ENCODE measurements at places on chromosomes 4 and X. TPM values are rescaled to one million over a fixed set of nuclear protein-coding genes. Genes with fewer than 3 reads are reported as not detected.

Gene DRD5
- not detected for total RNA-seq

Gene CTAG1B
- not detected for total RNA-seq

Gene MAGEA4
- not detected for total RNA-seq

Gene GLRA2
- not detected for total RNA-seq

Gene CXCL3
- not detected for total RNA-seq

Gene TCEAL2
- not detected for total RNA-seq

Gene SHISA3
- 6.3 TPM for total RNA-seq

Gene FAM47A
- total RNA-seq = not detected

Gene ADRA2C
- 0.11 TPM for total RNA-seq

Gene UGT2B7
- 0.77 TPM for total RNA-seq

Gene RAB9A
- 44.2 TPM for total RNA-seq

Gene EXOSC9
- 50.5 TPM for total RNA-seq

Gene FOXO4
- total RNA-seq = 8.1 TPM

GRCh38 chr4:133592106-133592505 is 443.0 kb downstream of the PCDH10 start:
- no peak for DNase-seq

DNA sequence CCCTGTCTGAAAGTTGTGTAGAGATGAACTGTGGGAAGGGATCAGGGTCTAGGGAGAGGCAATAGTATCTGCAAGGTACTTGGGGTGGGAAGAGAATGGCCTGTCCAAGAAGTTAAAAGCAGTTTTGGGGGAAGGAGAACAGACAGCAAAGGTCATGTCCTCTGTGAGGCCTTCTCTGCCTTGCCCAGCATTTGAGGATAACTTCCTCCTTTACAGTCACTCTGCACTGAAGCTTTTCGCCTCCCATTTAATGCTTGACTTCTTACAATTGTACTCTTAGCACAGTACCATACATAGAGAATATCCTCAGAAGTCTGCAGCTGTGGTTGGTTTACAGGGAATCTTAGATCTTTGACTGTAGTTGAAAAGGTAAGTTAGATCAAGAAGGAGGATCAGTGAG is 121.8 kb upstream of the AP1S2 start:
- no peak for DNase-seq

- DNase-seq = no peak
Measured at GRCh38 chrX:140948827-140949226, 53.6 kb upstream of the SPANXB1 start.

DNA sequence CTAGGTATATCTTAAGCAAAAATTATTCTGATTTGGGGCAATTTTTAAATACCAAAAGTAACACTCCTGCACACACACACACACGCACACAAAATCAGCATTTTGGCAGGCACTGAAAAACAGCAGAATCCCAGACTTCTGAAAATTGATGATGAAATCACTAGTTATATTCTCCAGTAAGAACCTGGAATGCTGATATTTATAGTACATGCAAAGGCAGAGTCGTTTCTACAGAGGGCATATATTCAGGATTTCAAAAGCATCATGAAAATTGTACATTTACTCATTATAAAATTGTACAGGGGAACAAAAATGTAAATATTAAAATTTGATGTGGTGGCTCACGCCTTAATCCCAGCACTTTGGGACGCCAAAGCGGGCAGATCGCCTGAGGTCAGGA is 352.5 kb upstream of the PITX2 start:
- no peak for DNase-seq

DNA sequence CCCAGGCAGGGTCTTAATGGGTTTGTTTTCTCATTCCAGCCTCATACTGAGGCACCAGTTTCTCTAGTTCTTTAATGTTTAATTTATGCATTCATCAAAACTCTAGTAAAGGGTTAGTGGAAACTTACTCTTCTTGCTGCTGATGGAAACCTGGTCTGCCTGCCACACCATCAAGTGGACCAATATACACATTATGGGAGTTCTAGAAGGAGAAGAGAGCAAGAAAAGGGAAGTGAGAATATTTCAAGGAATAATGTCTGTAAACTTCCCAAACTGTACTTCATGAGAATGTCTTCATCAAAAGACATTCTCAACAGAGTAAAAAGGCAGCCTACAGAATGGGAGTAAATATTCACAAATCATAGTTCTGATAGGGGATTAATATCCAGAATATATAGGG is 20.9 kb upstream of the DHX15 start:
- no peak for DNase-seq

- DNase-seq = no peak
Measured at GRCh38 chr4:181289198-181289597, 954.0 kb upstream of the TENM3 start.

- no peak for DNase-seq
Measured at GRCh38 chr4:74087481-74087880, 11.5 kb downstream of the CXCL2 start.

DNA sequence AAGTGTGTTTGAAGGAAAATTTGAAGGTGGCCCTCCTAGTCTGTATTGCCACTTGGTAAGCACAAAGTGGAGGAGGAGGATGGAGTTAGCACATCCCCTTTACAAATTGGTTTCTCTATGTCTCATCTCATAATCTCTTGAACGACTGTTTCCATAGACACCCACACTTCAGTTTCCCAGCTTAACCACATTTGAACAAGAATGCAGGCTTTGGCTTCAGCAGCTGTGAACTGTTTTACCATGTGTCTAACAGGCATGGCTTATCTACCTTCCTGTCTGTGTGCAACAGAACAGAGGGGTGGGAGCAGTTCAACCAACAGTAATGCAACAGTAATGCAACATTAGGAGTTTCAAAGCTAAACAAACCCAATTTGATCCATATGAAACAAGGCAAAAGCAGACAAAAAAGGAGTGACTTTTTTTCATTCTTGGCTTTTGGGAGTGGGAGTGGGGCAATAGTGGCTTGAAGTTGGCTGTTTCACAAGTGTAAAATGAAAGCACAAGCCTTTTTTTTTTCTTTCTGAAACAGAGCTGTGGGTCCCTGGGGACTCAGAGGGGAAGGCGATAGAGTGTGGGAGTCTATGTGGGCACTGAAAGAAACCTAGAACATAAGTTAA is 108.0 kb downstream of the ITM2A start:
- peak; percentile 99 for DNase-seq

- DNase-seq = peak; percentile 23
Measured at GRCh38 chr4:136651278-136651667, 881.0 kb downstream of the PCDH18 start.

GRCh38 chrX:149207518-149207917 is 297.6 kb downstream of the IDS start:
- DNase-seq = no peak

DNA sequence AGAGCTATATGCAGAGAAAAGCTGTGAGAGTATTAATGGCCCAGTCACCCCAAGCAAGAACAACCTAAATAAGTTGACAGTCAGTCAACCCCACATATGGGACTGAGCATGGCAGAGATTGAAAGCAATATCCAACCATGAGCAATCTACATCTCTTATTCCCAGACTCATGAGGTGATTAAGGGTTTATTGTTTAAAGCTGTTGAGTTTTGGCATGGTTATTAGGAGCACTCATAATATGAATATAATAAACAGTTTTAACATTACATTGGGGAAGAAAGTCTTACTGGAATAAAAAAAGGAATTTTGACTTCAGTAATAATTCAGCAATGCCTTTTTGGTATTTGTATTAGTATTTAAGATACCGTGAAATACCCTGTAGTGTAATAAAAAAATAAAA is 1627.4 kb downstream of the STIM2 start:
- no peak for DNase-seq

- DNase-seq = no peak
Measured at GRCh38 chr4:16055873-16056272, 27.9 kb downstream of the PROM1 start.

GRCh38 chr4:84146300-84146959 is 352.7 kb downstream of the NKX6-1 start:
- DNase-seq = peak; percentile 5

- no peak for DNase-seq
Measured at GRCh38 chr4:109248322-109248900, 54.0 kb downstream of the COL25A1 start.

GRCh38 chr4:8391071-8391470 is 49.5 kb downstream of the ACOX3 start:
- DNase-seq = no peak

GRCh38 chr4:22238742-22239141 is 277.1 kb downstream of the ADGRA3 start:
- DNase-seq = no peak

DNA sequence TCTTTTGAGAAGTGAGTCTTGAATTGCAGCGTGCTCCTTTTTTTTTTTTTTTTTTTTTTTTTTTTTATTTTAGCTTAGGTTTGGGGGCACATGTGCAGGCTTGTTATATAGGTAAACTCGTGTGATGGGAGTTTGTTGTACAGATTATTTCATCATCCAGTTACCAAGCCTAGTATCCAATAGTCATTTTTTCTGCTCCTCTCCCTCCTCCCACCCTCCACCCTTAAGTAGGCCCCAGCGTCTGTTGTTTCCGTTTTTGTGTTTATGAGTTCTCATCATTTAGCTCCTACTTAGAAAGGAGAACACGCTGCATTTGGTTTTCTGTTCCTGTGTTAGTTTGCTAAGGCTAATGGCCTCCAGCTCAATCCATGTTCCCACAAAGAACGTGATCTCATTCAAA is 81.3 kb upstream of the TSPAN5 start:
- no peak for DNase-seq

- no peak for DNase-seq
Measured at GRCh38 chrX:69279234-69279633, 114.0 kb upstream of the PJA1 start.

DNA sequence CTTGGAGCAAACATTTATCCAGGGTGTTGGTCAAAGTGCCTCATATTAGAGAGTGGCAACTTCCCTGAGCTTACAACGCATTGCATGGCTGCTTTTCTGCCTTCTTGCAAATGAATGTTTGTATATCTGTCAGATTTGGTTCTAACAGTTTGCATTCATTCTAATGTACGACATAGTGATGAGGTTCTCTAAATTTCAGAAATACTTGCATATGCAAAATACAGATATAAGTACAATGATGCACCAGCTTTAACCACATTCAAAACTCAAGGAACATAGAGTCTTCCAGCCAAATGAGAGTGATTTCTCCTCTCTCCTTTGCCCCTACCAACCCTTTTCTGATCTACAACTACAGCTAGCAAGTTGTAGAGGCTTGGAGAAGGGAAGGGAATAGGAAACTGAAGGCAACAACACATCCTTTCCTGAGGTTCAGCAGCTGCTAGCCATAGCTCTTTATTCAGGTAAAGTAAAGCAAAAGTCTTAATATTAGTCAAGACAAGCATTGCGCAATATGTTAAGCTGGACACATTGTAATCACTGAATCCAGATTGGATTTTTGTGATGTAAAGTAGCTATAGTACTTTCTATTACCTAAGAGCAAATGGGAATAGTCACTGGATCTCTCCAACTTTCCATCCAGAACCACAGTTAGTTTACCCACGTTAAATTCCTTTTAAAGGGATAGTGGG is 6.3 kb downstream of the TKTL2 start:
- no peak for DNase-seq

DNA sequence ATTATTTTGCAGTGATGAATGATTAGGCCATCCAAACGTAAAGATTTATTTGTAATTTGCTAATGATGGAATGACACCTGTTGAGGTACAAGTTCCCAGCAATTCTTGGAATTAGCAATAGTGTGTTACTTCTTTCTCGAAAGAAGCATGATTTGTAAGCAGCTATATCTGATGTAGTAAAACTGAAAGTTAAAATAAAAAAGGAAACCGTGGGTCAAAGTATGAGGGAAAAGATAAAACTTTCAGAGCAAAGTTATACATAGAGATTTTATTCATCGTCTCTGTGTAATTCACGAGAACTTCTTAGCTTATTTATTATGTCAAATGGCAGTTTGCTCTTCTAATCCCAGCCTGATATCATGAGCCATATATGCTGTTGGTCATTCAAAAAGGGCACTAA is 59.0 kb downstream of the NFKB1 start:
- DNase-seq = no peak

DNA sequence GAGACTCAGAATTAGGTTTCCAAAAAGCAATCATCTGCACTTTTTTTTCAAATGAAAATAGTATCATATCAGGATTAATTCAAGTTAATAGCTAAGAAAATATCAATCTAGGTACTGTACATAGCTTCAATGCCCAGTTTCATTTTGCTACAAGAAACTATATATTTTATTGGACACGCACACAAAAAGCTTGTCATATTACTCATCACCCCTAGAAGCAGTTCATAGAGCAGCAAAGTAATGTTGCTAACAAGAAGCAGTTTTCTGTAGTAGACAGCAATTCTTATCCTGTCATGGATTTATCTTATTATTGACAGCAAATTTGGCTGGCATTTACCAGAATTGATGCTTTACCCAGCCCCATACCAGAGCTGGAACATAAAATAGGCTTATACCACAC is 52.3 kb upstream of the LSM6 start:
- DNase-seq = no peak

DNA sequence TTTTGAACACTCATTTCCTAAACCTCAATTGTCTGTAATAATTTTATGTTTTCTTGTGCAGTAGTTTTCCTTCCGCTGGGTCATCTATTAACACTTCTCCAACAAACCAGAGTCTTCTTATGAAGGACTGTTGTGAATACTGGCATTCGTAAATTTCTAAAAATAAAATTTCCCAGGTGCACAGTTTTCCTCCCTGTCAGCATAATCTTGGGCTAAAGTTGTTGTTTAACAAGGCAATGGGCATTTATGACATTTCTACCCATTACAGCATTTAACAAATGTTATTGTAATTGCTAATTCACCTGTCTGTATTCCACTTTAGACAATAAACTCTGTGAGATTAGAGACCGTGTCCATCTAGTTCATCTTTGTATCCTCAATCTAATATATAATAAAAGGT is 1.2 kb downstream of the SCFD2 start:
- DNase-seq = no peak

DNA sequence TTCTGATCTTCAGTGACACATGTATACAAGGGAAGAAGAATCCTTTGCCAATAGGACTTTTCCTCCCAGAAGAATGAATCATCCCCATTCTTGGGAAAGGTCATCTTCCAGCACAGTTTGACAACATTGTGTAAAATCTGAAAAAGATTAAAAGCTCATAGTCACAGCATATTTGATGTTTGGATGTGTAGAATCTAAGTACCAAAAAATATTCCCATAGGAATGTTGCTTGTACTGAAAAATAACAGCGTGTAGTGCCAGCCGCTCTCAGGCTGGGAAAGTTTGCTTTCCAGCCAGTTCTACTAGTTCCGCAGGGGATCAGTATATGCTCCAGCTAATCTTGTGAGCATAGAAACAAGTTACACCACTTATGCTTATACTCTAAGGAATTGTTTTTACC is 74.7 kb upstream of the IL13RA1 start:
- no peak for DNase-seq

GRCh38 chr4:61036071-61036684 is 163.9 kb upstream of the ADGRL3 start:
- no peak for DNase-seq

- no peak for DNase-seq
Measured at GRCh38 chrX:136752796-136753195, 27.9 kb downstream of the ARHGEF6 start.

DNA sequence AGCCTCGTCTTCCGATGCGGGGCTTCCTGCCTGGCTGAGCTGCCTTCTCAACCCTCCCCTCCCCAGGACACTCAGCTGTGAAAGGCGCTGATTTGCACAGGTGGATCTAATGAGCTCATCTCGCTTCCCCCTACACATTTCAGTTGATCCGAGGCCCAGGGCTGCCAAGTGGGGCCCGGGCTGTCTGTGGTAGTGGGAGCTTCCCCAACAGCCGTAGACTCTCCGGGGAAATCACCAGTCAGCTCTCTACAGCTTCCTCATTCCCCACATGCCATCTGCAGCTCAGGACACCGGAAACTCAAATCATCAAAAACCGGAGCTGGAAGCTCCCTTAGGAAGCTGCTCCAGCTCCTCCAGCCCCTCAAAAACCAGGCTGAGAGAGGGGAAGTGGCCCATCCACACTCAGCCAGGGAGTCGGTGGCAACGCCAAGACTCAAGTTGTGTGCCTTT is 56.2 kb downstream of the SMIM20 start:
- no peak for DNase-seq

Measured in GM12878 (cell line).